PC-9 (cell line): ENCODE measurements at places on chromosomes 3 and 15.

GRCh38 chr3:76495216-76495615 lies 544.7 kb upstream of the ROBO2 start:
- no peaks in the 10 kb centered on the region for H3K27me3 ChIP-seq
- no peak for DNase-seq
- H3K36me3 ChIP-seq = no peaks in the 10 kb centered on the region
- no peak overlapping the region for H3K27ac ChIP-seq

- no peak overlapping the region for H3K4me3 ChIP-seq
- H3K36me3 ChIP-seq = no peaks in the 10 kb centered on the region
- H3K27me3 ChIP-seq = no peaks in the 10 kb centered on the region
- H3K4me1 ChIP-seq = peaks cover 12% of the 10 kb centered on the region
- DNase-seq = no peak
- no peak overlapping the region for H3K27ac ChIP-seq
Measured at GRCh38 chr3:31244929-31245817, 287.6 kb upstream of the STT3B start.

GRCh38 chr3:71047616-71048531 lies 535.7 kb downstream of the FOXP1 start:
- no peak for DNase-seq
- H3K27me3 ChIP-seq = no peaks in the 10 kb centered on the region
- no peaks in the 10 kb centered on the region for H3K4me1 ChIP-seq
- H3K27ac ChIP-seq = no peak overlapping the region

- H3K27me3 ChIP-seq = no peaks in the 10 kb centered on the region
- no peaks in the 10 kb centered on the region for H3K4me1 ChIP-seq
- DNase-seq = no peak
- no peaks in the 10 kb centered on the region for H3K36me3 ChIP-seq
Measured at GRCh38 chr15:31606194-31606669, 279.6 kb downstream of the KLF13 start.

DNA sequence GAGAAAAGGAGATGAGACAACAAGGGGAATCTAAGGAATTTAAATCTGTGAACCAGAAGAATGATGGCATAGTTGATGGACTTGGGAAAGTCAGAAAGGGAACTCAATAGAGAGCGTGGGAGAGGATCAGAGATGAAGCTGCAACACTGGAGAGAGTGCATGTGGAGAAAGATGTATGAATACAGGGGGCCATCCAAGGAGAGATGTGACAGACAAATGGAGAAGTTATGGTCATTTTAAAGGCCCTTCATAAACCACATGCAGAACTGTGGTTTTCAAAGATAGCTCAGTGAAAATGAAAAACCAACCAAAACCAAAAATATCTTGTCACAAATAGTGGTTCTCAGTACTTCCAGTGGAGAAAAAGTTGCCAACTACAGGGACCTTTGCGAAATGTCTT lies 265.2 kb downstream of the SUCLG2 start:
- DNase-seq = no peak
- no peak overlapping the region for H3K4me3 ChIP-seq
- H3K27ac ChIP-seq = no peak overlapping the region
- H3K4me1 ChIP-seq = no peaks in the 10 kb centered on the region
- no peaks in the 10 kb centered on the region for H3K27me3 ChIP-seq
